Mesendoderm (in vitro differentiated cells): ENCODE measurements at places on chromosomes 16 and 17.
A peak's percentile ranks its signal among the peaks of the same experiment; 100 is the strongest.

DNA sequence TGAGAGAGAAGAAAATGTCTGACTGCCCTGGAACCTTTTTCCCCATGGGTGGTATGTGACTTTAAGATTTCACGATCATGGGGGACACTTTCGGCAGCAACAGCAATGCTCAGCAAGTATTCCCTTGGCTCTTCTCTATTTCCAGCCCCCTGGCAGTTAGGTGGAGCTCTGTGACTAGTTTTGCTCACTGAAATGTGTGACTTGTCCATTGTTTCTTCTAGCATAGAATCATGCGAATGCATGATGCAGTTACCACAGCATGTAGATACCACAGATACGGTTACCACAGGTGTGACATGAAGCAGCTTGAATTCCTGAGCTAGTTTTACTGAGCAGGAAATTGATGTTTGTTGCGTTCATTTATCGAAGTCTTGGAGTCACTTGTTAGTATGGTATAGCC is 1034.5 kb upstream of the EEF2KMT start:
- no peaks in the 10 kb centered on the region for H3K36me3 ChIP-seq
- H3K27ac ChIP-seq, result no peak overlapping the region
- no peak overlapping the region for H3K4me3 ChIP-seq
- no peaks in the 10 kb centered on the region for H3K27me3 ChIP-seq
- DNase-seq, result peak; percentile 39
- H3K4me1 ChIP-seq, result no peaks in the 10 kb centered on the region

DNA sequence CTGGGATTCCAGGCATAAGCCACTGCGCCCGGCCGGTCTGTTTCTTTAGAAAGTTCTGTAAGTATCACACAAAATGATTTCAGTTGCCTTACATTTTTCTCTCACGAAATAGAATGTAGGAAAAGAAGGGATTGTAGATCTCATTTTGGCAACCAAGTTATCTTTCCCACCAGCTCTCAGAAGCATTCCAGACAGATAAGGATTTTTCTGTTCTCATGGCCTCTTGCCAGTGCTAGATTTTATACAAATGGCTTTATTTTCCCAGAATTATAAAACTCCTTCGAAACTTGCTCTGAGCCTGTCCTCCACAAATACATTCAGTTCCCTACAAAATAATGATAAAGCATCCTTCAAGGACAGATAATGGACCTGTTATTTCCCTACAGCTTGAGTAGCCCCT is 46.9 kb downstream of the LCMT1 start:
- no peak for DNase-seq
- H3K27ac ChIP-seq, result no peak overlapping the region

DNA sequence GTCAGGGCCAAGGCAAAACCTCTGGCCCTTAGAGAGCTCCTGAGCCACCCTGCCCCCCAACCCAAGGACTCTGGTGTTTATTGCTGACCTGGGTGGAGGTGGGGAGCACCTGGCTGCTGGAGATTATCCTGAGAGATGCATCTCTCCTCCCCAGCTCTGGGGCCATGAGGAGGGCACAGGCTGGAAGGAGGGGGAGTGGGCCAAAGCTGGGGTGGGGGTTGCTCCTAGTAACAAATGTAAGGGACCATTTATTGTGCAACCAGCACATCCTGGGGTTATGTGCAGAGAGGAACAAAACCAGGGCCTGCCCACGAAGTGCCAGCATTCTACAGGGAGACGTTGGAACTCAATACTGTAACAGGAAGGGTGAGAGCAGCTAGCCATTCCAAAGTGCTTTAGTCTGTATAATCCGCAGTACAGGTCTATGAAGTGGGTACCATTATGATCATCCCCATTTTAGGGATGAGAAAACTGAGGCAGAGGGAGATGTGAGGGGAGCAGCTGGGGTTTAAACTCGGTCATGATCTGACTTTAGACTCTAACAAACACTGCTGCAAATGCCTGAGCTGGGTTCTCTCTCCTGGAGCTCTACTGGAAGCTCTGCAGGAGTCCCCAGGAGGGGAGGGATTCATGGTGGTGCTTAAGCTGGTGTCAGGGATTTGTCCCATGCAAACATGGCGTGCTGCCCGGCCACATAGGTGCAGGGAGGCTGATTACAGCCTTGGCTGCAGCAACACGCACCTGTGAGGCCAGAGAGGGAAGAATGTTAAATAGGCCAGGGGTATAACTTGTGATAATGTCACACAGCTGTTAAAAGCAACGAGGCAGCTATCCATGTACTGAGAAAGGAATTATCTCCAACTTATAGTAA is 1.4 kb upstream of the RHBDF2 start:
- H3K27me3 ChIP-seq, result no peaks in the 10 kb centered on the region
- H3K4me3 ChIP-seq, result no peak overlapping the region
- no peak overlapping the region for H3K27ac ChIP-seq
- no peaks in the 10 kb centered on the region for H3K36me3 ChIP-seq
- H3K4me1 ChIP-seq, result peaks cover 19% of the 10 kb centered on the region

DNA sequence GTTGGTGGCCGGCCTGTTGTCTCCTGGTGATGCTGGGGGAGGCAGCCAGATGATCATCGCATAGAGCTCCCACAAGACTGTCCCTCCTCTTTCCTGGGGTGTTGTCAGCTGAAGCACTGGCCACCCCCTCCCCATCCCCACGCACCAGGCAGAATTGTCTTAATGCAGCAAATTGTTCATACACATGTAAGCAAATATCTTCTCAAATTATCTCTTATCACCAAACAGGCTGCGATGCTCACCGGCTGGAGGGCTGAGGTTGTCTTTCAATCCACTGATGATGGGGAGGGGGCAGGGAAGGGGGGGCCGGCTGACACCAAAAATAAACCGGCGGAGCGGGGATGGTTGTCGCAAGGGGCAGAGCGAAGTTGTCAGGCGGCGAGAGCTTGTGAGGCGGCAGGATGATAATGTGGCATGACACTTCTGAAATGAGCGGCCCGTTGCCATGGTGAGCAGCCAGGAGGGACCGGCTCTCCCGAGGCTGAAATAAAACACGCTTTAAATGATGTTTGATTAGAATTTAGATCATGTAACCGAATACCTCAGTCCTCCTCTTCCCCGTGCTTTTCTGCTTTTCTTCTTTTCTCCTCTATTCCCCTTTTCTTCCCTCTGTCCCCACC is 59.8 kb downstream of the MRM1 start:
- H3K4me3 ChIP-seq, result no peak overlapping the region
- no peak for DNase-seq
- no peak overlapping the region for H3K27ac ChIP-seq
- no peaks in the 10 kb centered on the region for H3K4me1 ChIP-seq

DNA sequence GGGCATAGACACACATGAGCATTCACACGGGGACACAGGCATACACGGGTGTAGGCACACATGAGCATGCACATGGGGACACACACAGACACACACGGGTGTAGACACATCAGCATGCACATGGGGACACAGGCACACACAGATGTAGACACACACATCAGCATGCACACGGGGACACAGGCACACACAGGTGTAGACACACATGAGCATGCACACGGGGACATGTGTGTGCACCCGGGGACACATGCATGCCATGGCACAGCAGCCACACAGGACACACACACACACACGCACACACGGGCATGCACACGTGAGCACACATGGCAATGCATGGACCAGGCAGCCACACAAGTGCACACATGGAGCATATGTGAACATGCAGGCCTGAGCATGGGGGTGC is 5.2 kb upstream of the DCXR start:
- H3K4me3 ChIP-seq, result no peak overlapping the region
- no peaks in the 10 kb centered on the region for H3K4me1 ChIP-seq
- no peak overlapping the region for H3K27ac ChIP-seq
- no peaks in the 10 kb centered on the region for H3K27me3 ChIP-seq
- H3K36me3 ChIP-seq, result peaks cover 2% of the 10 kb centered on the region

GRCh38 chr16:8505327-8505991 is 84.9 kb downstream of the TMEM114 start:
- H3K27me3 ChIP-seq, result peaks cover 7% of the 10 kb centered on the region
- H3K36me3 ChIP-seq, result no peaks in the 10 kb centered on the region
- no peak overlapping the region for H3K27ac ChIP-seq
- H3K4me1 ChIP-seq, result peaks cover 4% of the 10 kb centered on the region

GRCh38 chr17:40112718-40113109 is 9.1 kb upstream of the MSL1 start:
- no peaks in the 10 kb centered on the region for H3K36me3 ChIP-seq
- H3K4me1 ChIP-seq, result peaks cover 12% of the 10 kb centered on the region
- no peak overlapping the region for H3K4me3 ChIP-seq
- no peaks in the 10 kb centered on the region for H3K27me3 ChIP-seq
- H3K27ac ChIP-seq, result no peak overlapping the region

DNA sequence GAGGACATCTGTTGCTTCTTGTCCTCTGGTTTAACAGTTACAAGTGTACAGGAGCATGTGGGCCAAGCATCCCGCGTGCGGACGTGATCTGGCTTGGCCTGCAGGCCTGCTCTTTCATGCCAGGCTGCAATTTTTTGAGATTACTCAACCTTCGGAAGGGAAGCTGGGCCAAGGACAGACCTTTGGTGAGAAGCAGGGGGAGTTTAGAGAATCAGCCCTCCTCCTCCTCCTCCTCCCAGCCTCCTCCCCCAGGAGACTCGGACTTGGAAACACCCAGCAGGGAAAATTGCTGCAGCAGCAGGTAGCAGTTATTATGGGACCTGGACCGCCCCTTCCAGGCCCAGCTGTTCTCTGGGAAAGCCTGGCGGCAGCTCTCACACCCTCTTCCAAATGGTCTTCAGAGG is 5.1 kb upstream of the KLHL36 start:
- H3K27ac ChIP-seq, result no peak overlapping the region
- DNase-seq, result no peak
- H3K4me3 ChIP-seq, result no peak overlapping the region
- H3K4me1 ChIP-seq, result peaks cover 3% of the 10 kb centered on the region

GRCh38 chr16:82181461-82182185 is 11.6 kb upstream of the MPHOSPH6 start:
- H3K27ac ChIP-seq, result no peak overlapping the region
- no peak overlapping the region for H3K4me3 ChIP-seq
- H3K4me1 ChIP-seq, result no peaks in the 10 kb centered on the region
- no peak for DNase-seq
- no peaks in the 10 kb centered on the region for H3K27me3 ChIP-seq

DNA sequence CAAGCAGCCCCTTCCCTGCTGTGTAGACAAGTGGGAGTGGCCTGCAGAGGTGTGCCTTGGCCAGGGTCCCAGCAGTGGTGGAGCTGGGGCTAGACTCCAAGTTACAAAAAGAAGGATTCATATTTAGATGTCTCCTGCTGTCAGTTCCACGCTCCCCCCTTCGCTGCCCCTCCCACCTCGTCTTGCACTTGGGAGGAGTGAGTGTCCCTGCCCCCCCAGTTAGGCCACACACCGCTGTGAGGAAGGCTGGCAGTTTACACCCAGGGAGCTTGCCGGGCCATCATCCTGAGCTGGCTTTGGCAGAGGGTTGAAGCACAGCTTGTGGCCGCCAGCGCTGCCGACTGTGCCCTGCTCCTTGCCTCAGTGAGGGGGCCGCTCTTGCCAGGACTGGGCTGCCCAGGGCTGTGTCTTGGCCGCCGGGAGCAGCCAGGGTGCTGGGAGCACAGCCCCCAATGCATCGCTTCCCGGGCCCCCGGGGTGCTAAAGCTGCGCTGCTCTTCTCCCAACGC is 44.3 kb downstream of the ELAC2 start:
- DNase-seq, result peak; percentile 23
- no peaks in the 10 kb centered on the region for H3K4me1 ChIP-seq
- H3K36me3 ChIP-seq, result no peaks in the 10 kb centered on the region

DNA sequence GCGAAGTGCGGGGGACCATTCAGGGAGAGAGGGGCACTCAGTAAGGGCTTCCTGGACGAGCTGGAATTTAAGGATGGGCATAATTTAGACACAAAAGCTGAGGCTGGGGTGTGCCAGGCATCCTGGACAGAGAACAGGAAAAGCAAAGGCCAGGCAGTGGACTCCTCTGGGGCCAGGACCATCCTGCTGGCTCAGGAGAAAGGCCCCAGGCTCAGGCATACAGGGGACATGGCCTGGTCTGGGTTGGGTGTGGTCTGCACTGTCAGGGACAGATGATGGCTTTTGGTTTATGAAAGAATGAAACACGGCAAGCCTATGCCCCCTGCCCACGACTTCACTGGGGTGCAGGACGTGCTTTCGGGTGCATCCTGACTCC is 48.9 kb upstream of the DOC2B start:
- no peaks in the 10 kb centered on the region for H3K4me1 ChIP-seq
- H3K27me3 ChIP-seq, result no peaks in the 10 kb centered on the region
- DNase-seq, result no peak
- no peak overlapping the region for H3K4me3 ChIP-seq

DNA sequence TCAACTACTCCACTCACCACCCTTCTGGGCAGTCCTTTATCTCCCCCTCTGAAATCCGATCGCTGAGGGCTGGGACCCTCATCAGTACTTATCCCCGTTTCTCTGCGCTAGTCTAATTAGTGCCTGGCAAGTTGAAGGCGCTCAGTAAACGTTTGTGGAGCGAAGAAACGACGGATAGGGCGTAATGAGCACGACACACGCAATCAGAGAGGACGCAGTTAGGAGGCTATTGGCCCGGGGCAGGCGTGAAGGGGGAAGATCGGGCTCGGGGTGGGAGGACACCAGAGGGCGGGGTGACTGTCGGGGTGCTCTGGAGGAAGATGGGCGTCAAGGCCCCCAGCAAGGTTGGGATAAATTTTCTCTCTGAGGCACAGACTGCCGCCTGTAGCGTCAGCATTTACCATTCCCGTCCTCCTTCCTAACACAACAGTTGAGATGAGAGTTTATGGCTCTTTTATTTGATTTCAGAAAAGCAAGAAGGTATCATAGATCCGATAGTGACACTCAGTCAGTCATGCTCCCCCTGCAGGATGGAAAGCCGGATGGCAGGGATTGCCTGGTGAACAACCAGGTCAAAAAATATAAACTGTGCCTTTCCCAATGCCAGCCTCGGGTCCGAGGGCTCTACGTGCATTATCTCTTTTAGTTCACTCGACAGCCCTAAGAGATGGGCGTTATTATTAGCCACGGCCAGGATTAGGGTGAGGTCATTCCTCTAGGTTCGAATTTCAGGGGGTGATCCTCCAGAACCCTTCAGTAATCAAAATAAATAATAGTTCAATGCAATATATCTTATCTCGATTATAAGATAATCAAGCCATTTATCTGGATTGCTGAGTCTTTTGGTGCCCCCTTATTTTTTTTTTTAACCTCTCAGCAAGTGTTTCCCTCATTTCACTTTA is 9.5 kb upstream of the ARL4D start:
- H3K27me3 ChIP-seq, result no peaks in the 10 kb centered on the region
- no peaks in the 10 kb centered on the region for H3K36me3 ChIP-seq
- DNase-seq, result peak; percentile 81
- no peaks in the 10 kb centered on the region for H3K4me1 ChIP-seq

- no peak overlapping the region for H3K27ac ChIP-seq
- H3K27me3 ChIP-seq, result no peaks in the 10 kb centered on the region
- no peak for DNase-seq
- H3K4me1 ChIP-seq, result no peaks in the 10 kb centered on the region
- H3K4me3 ChIP-seq, result no peak overlapping the region
These were observed 4.5 kb downstream of the BCKDK start for GRCh38 chr16:31112711-31113110.

DNA sequence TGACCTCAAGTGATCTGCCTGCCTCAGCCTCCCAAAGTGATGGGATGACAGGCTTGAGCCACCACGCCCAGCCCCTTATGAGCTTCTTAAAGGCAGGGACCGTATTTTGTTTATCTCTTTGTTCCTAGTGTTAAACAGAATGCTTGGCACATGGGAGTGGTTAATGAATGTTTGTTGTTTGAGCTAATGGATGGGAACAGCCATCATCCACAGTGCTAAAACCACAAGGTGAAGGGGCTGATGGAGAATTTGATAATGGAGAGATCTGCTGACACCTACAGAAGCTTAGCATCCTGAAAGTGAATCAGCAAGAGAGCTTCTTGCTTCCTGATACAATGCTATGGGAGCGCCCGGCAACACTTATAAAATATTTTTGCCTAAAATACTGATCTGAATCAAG is 8.6 kb upstream of the CDH1 start:
- no peaks in the 10 kb centered on the region for H3K36me3 ChIP-seq
- H3K27me3 ChIP-seq, result no peaks in the 10 kb centered on the region
- no peak overlapping the region for H3K27ac ChIP-seq
